ENCODE measurements at places on chromosomes 3 and 15.
A peak's percentile ranks its signal among the peaks of the same experiment; 100 is the strongest.

DNA sequence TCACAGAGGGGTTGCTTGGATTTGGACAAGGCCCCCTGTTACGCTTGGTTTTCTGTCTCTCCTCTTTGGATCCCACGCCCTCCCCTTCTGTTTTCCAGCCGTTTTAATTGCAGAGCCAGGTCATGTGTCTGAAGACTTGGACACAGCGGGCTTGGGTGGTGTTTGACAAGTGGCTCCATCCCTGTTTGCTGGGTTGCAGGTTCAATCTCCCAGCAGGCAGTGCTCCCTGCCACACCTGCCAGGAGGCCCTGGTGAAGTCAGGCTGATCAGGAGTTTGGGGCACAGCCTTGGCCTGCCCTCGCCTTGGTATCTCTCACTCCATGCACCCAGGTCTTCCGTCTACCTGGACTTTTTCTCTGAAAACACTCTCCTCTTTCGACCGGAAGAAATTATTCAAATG lies 59.0 kb downstream of the PLXNA1 start:
- H3K4me1 ChIP-seq: no peaks in the 10 kb centered on the region
- no peaks in the 10 kb centered on the region for H3K36me3 ChIP-seq
- no peak overlapping the region for H3K4me3 ChIP-seq
- no peak overlapping the region for H3K27ac ChIP-seq

GRCh38 chr3:166554023-166554422 lies 716.8 kb upstream of the BCHE start:
- no peak for DNase-seq
- H3K4me1 ChIP-seq: no peaks in the 10 kb centered on the region
- no peak overlapping the region for H3K4me3 ChIP-seq
- H3K36me3 ChIP-seq: no peaks in the 10 kb centered on the region

DNA sequence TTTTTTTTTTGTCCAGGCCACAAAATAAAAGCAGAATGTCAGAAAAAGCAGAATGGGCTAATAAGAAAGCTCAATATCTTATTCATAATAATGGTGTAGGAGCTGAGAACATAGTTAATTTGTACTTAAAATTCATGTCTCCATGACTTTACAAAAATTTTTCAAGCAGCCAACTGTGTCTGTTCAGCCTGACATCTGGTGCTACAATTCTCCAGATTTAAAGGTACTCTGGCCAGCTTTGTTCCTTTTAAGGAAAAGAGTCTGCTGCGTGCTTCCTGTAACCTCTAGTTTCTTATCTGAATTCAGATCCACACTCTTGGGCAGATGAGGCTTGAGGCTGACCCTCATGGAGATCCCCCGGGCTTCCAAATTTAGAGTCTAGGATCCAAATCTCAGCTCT lies 8.7 kb upstream of the RFX7 start:
- no peaks in the 10 kb centered on the region for H3K36me3 ChIP-seq
- DNase-seq: no peak
- H3K4me1 ChIP-seq: peaks cover 6% of the 10 kb centered on the region
- H3K27me3 ChIP-seq: no peaks in the 10 kb centered on the region

DNA sequence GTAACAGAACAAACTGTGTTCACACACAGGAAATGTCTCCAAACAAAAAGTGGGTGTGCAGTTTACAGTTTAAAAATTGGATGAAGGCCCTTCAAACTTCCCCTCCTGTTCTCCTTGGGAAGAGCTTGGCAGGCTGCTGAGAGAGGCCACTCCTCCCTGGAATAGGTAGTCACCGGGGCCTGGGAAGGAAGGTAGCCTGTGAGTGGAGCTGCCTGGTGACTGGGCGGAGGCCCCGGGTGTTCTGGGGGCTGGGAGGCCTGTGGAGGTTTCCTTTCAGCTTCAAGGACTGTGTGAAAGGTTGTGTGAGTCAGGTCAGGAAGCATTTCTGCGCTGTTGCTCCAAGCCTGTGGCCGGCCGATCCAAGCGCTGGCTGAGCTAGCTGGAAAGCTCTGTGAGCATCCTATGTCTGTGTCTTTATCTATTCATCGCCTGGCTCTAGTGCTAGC lies 14.1 kb downstream of the SLCO3A1 start:
- H3K36me3 ChIP-seq: no peaks in the 10 kb centered on the region
- H3K4me3 ChIP-seq: no peak overlapping the region
- no peak for DNase-seq
- peaks cover 26% of the 10 kb centered on the region for H3K4me1 ChIP-seq
- no peak overlapping the region for H3K27ac ChIP-seq
- H3K27me3 ChIP-seq: peaks cover 2% of the 10 kb centered on the region

GRCh38 chr15:37046876-37047614 lies 53.3 kb downstream of the MEIS2 start:
- H3K4me1 ChIP-seq: no peaks in the 10 kb centered on the region
- no peaks in the 10 kb centered on the region for H3K27me3 ChIP-seq
- no peaks in the 10 kb centered on the region for H3K36me3 ChIP-seq
- no peak overlapping the region for H3K4me3 ChIP-seq

DNA sequence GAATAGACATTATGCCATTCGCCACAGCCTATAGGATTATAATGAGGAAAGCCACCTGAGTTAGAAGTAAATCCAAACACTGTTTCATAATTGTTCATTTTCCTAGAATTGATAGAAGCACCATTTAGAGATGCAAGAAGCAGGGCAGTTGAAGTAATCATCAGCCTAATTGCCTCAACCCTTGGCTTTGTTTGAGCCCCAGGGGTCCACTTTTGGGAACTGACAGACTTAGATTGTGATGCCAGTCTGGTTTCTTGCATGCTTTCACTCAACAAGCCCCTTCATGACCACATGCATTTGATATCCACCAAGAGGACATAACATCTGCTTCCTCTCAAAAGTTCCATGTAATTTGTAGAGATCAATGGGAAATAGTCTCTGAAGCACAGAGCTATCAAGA lies 97.2 kb upstream of the COL8A1 start:
- no peak overlapping the region for H3K27ac ChIP-seq

- H3K4me3 ChIP-seq: no peak overlapping the region
- no peak overlapping the region for H3K27ac ChIP-seq
- H3K4me1 ChIP-seq: no peaks in the 10 kb centered on the region
Observed at GRCh38 chr3:12750223-12750622, 8.8 kb downstream of the TMEM40 start.

- H3K4me3 ChIP-seq: no peak overlapping the region
- DNase-seq: no peak
- H3K27ac ChIP-seq: no peak overlapping the region
- no peaks in the 10 kb centered on the region for H3K4me1 ChIP-seq
- H3K36me3 ChIP-seq: no peaks in the 10 kb centered on the region
Observed at GRCh38 chr3:20645340-20645739, 459.3 kb upstream of the SGO1 start.

DNA sequence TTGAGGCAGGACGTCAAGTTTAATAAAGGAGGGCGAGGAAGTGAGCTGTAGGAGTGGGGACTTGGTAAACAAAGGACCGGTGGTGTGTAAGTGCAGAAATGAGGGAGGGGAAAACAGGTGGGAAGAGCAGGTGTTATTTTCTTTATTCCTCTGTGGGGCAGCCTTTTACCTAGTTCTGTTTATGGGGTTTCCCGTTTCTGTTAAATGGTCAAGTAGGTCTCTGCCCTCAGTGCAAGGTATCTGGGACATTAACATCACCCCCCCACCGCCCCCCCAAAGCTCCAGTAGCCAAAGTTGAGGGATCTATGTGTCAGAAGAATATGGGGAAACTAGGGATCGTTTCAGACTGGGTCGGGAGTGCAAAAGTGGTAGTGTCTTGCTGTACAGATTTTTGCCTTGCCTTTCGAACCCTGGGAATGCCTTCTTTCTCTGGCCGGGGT lies 893 bp downstream of the MGA start:
- no peak for DNase-seq
- no peaks in the 10 kb centered on the region for H3K36me3 ChIP-seq
- peak overlapping the region; percentile 99 for H3K27ac ChIP-seq
- peaks cover 83% of the 10 kb centered on the region for H3K4me1 ChIP-seq

DNA sequence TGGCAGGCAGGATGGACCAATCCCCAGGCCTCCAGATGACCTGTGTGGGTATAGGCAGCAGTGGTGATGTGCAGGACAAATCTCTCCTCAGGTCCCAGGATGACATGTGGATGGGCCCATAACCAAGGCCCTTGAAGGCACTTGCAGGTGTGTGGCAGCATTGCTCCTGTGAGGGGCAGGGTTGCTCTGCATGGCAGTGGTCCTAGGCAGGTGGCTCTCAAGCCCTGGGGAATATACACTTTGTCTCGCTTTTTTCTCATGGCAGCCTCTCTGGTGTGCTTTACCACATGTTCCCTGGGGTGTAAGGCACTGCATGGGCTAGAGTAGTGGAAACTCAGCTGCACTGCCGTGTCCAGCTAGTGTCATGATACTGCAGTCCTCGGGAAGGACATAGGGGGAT lies 503.6 kb downstream of the UNC13C start:
- H3K4me3 ChIP-seq: no peak overlapping the region
- DNase-seq: no peak
- H3K4me1 ChIP-seq: no peaks in the 10 kb centered on the region

- no peaks in the 10 kb centered on the region for H3K4me1 ChIP-seq
- no peaks in the 10 kb centered on the region for H3K36me3 ChIP-seq
- no peak overlapping the region for H3K27ac ChIP-seq
- H3K27me3 ChIP-seq: no peaks in the 10 kb centered on the region
- H3K4me3 ChIP-seq: no peak overlapping the region
Observed at GRCh38 chr3:139564294-139564861, 24.8 kb upstream of the RBP1 start.

- no peaks in the 10 kb centered on the region for H3K27me3 ChIP-seq
- no peaks in the 10 kb centered on the region for H3K4me1 ChIP-seq
- no peak overlapping the region for H3K27ac ChIP-seq
- DNase-seq: no peak
- no peaks in the 10 kb centered on the region for H3K36me3 ChIP-seq
- H3K4me3 ChIP-seq: no peak overlapping the region
Observed at GRCh38 chr3:192848371-192849233, 69.1 kb downstream of the MB21D2 start.

- H3K4me3 ChIP-seq: no peak overlapping the region
- H3K36me3 ChIP-seq: no peaks in the 10 kb centered on the region
- no peak overlapping the region for H3K27ac ChIP-seq
- no peak for DNase-seq
- H3K4me1 ChIP-seq: peaks cover 7% of the 10 kb centered on the region
- peaks cover 5% of the 10 kb centered on the region for H3K27me3 ChIP-seq
Observed at GRCh38 chr15:77547801-77548588, 84.7 kb downstream of the LINGO1 start.

GRCh38 chr15:23645371-23646164 lies 2.1 kb downstream of the MAGEL2 start:
- H3K27me3 ChIP-seq: no peaks in the 10 kb centered on the region
- H3K36me3 ChIP-seq: no peaks in the 10 kb centered on the region
- H3K27ac ChIP-seq: no peak overlapping the region
- no peak for DNase-seq

GRCh38 chr3:153087595-153088566 lies 74.1 kb upstream of the RAP2B start:
- H3K27me3 ChIP-seq: no peaks in the 10 kb centered on the region
- no peaks in the 10 kb centered on the region for H3K36me3 ChIP-seq
- no peak overlapping the region for H3K4me3 ChIP-seq
- no peak overlapping the region for H3K27ac ChIP-seq
- no peaks in the 10 kb centered on the region for H3K4me1 ChIP-seq
- DNase-seq: no peak

GRCh38 chr3:118980832-118981231 lies 53.8 kb downstream of the IGSF11 start:
- H3K36me3 ChIP-seq: no peaks in the 10 kb centered on the region
- no peak for DNase-seq
- H3K4me3 ChIP-seq: no peak overlapping the region
- peaks cover 5% of the 10 kb centered on the region for H3K27me3 ChIP-seq
- no peak overlapping the region for H3K27ac ChIP-seq
- no peaks in the 10 kb centered on the region for H3K4me1 ChIP-seq

- H3K4me3 ChIP-seq: no peak overlapping the region
- H3K27ac ChIP-seq: no peak overlapping the region
- no peaks in the 10 kb centered on the region for H3K27me3 ChIP-seq
- no peak for DNase-seq
- no peaks in the 10 kb centered on the region for H3K36me3 ChIP-seq
Observed at GRCh38 chr3:17936736-17937480, 194.5 kb upstream of the TBC1D5 start.

DNA sequence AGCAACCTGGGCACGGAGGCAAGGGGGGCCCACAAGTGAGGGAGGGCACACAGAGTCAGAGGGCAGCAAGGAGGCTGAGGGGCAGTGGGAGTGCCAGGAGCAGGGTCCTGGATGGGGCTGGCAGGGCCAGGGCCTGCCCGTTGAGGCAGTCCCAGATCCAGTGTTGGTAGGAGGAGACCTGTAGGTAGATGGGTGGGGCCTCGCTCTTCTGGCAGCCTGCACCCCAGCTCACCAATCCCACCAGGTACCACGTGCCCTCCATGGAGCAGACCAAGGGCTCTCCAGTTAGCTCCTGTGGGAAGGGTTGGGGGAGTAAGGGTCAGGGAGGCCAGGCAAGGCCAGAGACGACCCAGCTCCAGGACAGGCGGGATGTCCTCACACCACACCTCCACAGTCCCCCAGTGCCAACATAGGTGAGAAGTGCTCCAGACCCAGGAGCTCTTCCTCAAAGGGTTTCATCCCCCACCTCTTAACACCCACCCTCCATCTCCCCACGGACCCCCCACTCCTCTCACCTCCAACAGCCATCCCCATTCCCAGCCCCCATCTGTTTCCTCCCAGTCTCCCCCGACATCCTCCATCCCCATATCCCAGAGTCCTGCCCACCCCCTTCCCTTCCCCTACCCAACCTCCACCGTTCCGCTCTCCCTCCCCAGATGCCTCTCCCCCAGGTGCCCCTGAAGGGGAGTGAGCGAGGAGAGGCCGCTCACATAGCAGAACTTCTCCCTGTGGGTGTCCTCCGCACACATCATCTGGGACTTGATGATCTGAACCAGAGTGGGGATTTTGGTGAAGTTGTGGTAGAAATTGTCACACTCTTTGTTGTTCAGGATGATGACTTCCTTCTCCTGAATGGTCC lies 5.2 kb downstream of the PRSS50 start:
- H3K27me3 ChIP-seq: no peaks in the 10 kb centered on the region
- H3K27ac ChIP-seq: no peak overlapping the region
- H3K4me3 ChIP-seq: no peak overlapping the region
- DNase-seq: no peak
- no peaks in the 10 kb centered on the region for H3K36me3 ChIP-seq
- H3K4me1 ChIP-seq: no peaks in the 10 kb centered on the region

DNA sequence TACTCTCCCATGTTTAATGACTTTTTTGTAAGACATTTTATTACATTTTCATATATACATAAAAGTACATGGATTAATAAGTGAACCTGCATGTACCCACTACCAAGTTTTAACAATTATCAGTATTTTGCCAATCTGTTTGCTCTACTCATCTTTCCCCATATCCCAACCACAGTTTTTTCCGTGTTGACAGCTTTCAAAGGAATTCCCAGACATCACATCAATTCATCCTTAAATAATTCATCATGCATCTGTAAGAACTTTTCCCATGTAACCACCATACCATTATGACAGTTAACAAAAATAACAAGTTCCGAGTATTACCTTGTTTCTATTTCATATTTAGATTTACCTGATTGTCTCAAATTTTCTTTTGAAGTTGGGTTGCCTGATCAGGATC lies 436.7 kb downstream of the PDCD6IP start:
- no peaks in the 10 kb centered on the region for H3K36me3 ChIP-seq
- no peak for DNase-seq
- no peaks in the 10 kb centered on the region for H3K4me1 ChIP-seq
- H3K27ac ChIP-seq: no peak overlapping the region
- no peaks in the 10 kb centered on the region for H3K27me3 ChIP-seq
- no peak overlapping the region for H3K4me3 ChIP-seq

Measured in DND-41 (cell line).